ENCODE measurements at places on chromosomes 12 and 14. TPM values are rescaled to one million over a fixed set of nuclear protein-coding genes. Genes with fewer than 3 reads are reported as not detected.

DNA sequence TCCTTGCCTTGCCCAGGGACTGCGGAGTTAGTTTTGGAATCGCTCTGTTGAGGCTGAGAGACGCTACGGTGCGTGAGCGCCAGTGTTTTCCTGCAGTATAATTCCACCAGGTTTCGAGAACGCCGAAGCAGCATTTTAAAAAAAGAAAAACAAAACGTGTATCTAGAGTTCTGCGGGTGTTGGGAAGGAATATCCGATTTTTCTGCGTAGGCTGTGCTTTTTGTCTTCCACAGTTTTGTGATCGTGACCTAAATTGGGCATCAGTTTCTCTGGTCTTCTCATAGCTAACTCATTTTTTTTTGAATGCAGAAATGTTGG lies 778 bp downstream of the DNM1L start:
- no peaks in the 10 kb centered on the region for H3K36me3 ChIP-seq
- H3K27me3 ChIP-seq = no peaks in the 10 kb centered on the region
- peaks cover 11% of the 10 kb centered on the region for H3K4me1 ChIP-seq
- no peak for DNase-seq
- peak overlapping the region; percentile 89 for H3K4me3 ChIP-seq

GRCh38 chr14:88045705-88046104 lies 40.8 kb downstream of the GPR65 start:
- no peak overlapping the region for H3K27ac ChIP-seq
- H3K4me3 ChIP-seq = no peak overlapping the region
- H3K36me3 ChIP-seq = no peaks in the 10 kb centered on the region
- peaks cover 5% of the 10 kb centered on the region for H3K4me1 ChIP-seq
- DNase-seq = peak; percentile 47
- H3K27me3 ChIP-seq = no peaks in the 10 kb centered on the region

Gene IL22
- total RNA-seq = not detected

- H3K27ac ChIP-seq = no peak overlapping the region
- H3K4me1 ChIP-seq = no peaks in the 10 kb centered on the region
- H3K36me3 ChIP-seq = no peaks in the 10 kb centered on the region
- H3K4me3 ChIP-seq = no peak overlapping the region
Observed at GRCh38 chr12:92047393-92047826, 98.2 kb downstream of the BTG1 start.

Gene TEX52
- not detected for total RNA-seq

DNA sequence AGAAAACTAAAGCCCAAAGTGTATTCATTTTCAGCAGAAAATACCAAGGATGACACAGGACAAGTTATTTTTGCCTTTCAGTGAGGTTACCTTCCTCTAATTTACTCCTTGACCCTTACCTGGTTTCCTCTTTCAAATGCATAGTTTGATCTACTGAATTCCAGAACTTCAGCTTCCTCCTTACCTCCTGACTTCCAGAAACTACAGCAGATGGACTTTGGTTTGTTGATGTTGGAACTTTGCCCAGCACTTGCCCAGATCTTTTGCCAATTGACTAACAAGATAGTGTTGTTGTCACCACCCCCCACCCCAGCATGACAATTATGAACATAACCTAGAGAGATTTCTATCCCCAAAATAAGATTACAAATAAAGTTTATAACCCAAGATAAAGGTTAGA lies 63.2 kb downstream of the NAV3 start:
- no peaks in the 10 kb centered on the region for H3K27me3 ChIP-seq
- no peaks in the 10 kb centered on the region for H3K4me1 ChIP-seq
- H3K27ac ChIP-seq = no peak overlapping the region

- H3K27me3 ChIP-seq = no peaks in the 10 kb centered on the region
- no peak overlapping the region for H3K27ac ChIP-seq
- no peak overlapping the region for H3K4me3 ChIP-seq
- H3K36me3 ChIP-seq = no peaks in the 10 kb centered on the region
Observed at GRCh38 chr12:63348556-63348955, 197.6 kb upstream of the AVPR1A start.

- H3K27me3 ChIP-seq = no peaks in the 10 kb centered on the region
- no peaks in the 10 kb centered on the region for H3K36me3 ChIP-seq
- H3K4me1 ChIP-seq = no peaks in the 10 kb centered on the region
- H3K4me3 ChIP-seq = no peak overlapping the region
- DNase-seq = no peak
Observed at GRCh38 chr12:28127455-28127854, 62.8 kb upstream of the CCDC91 start.

Gene MYF6
- total RNA-seq = not detected

GRCh38 chr12:121793440-121793837 lies at the start of gene RHOF:
Gene RHOF, minus strand, starts transcription at chr12:121793688. Its CDS starts 55 bp downstream, at chr12:121793633.
- DNase-seq = peak; percentile 80
- H3K4me3 ChIP-seq = peak within 1 kb of the TSS; percentile 68
- H3K36me3 ChIP-seq = peaks cover 27% of the 10 kb centered on the region
- no peaks in the 10 kb centered on the region for H3K27me3 ChIP-seq
- H3K4me1 ChIP-seq = peaks cover 96% of the 10 kb centered on the region

Gene DHRS7
- 72.8 TPM for total RNA-seq

GRCh38 chr12:121568971-121569751 lies 11.7 kb downstream of the KDM2B start:
- H3K4me3 ChIP-seq = no peak overlapping the region
- peaks cover 10% of the 10 kb centered on the region for H3K36me3 ChIP-seq
- peak overlapping the region; percentile 56 for H3K27ac ChIP-seq
- peaks cover 22% of the 10 kb centered on the region for H3K4me1 ChIP-seq

DNA sequence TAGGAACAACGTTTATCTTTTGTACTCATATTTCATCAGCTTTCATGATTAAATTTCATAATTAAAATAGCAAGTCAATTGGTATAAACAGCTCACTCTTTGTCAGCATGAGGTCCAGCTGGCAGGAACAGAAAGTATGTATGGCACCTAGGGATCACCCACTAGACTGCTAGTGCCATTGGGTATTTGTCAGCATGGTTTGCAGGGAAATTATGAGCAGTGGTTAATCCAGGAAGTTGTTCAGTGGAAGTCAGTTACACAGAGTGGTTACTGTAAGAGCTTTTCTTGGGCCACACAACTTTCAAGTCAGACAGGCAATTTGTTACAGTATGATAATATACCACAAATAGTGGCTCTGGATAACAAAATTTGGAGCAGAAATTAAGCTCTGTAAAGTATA lies 340.3 kb upstream of the RGS6 start:
- H3K36me3 ChIP-seq = no peaks in the 10 kb centered on the region
- DNase-seq = no peak
- H3K4me1 ChIP-seq = peaks cover 21% of the 10 kb centered on the region
- no peaks in the 10 kb centered on the region for H3K27me3 ChIP-seq
- H3K4me3 ChIP-seq = no peak overlapping the region
- H3K27ac ChIP-seq = no peak overlapping the region
